Left lung (tissue), 14 donors: ENCODE measurements at places on chromosomes 6 and 20. TPM values are rescaled to one million over a fixed set of nuclear protein-coding genes. Genes with fewer than 3 reads are reported as not detected.

MUC21 gene
- 9.5 TPM for total RNA-seq

COX4I2 gene
- 15.7 TPM for total RNA-seq

GABRR2 gene
- total RNA-seq, result 4.8 TPM

LHFPL5 gene
- not detected for total RNA-seq

GRCh38 chr20:48107560-48107959 is 322.3 kb upstream of the SULF2 start:
- H3K36me3 ChIP-seq, result no peaks in the 10 kb centered on the region
- no peaks in the 10 kb centered on the region for H3K27me3 ChIP-seq
- H3K4me1 ChIP-seq, result no peaks in the 10 kb centered on the region

GRCh38 chr6:115735610-115736009 is 325.1 kb downstream of the FRK start:
- no peaks in the 10 kb centered on the region for H3K4me1 ChIP-seq
- no peak for DNase-seq
- no peaks in the 10 kb centered on the region for H3K36me3 ChIP-seq
- no peak overlapping the region for H3K27ac ChIP-seq
- H3K27me3 ChIP-seq, result no peaks in the 10 kb centered on the region

DNA sequence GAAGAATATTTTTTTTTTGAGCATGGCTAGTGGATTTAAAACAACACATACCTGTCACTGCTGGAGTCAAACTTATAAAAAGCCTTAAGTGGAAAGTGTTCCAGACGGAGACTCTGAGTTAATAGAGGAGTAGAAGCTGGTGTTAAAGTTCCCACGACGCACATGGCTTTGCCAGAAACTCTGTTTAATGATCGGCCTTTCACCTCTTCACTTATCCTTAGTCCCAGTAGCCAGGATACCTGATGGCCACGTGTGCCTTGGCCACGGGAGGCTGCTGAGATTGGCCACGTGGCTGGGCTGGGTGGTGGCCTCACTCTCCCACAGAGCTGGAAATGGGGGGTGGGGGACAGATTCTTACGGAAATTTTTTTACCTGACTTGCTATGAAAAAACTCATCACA is 333.1 kb downstream of the ZFAND3 start:
- no peaks in the 10 kb centered on the region for H3K27me3 ChIP-seq
- H3K4me1 ChIP-seq, result peaks cover 3% of the 10 kb centered on the region
- H3K36me3 ChIP-seq, result no peaks in the 10 kb centered on the region
- no peak overlapping the region for H3K4me3 ChIP-seq
- no peak for DNase-seq
